ENCODE measurements at places on chromosomes 6 and 20.

GRCh38 chr6:161111261-161111660 is 119.7 kb downstream of the MAP3K4 start:
- DNase-seq: no peak

- DNase-seq: no peak
Observed at GRCh38 chr6:138296786-138297185, 78.5 kb upstream of the PBOV1 start.

GRCh38 chr20:19256906-19257595 is 44.6 kb downstream of the SLC24A3 start:
- DNase-seq: no peak

GRCh38 chr20:49668181-49668877 is 45.3 kb downstream of the B4GALT5 start:
- peak; percentile 71 for DNase-seq

DNA sequence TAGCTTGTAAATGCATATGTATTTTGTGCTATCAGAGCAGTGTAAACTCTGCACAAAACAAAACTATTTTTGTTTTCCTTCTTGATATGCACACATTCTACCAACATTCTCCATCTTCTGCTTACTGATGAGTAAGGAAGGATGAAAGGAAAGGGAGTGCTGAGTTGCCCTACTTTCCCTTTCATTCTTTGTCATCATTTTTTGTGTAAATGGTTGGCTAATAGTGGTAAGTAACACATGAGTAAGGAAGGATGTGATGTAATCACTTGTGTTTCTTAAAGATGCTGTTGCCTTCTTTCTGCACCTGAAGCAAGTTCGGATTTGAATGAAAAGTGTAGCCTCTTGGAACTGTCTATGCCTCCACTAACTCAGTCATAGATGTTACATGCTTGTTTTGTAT is 4.6 kb upstream of the REV3L start:
- peak; percentile 21 for DNase-seq

- DNase-seq: no peak
Observed at GRCh38 chr6:14366872-14367271, 249.3 kb downstream of the CD83 start.

- DNase-seq: no peak
Observed at GRCh38 chr6:20686142-20686541, 151.9 kb downstream of the CDKAL1 start.

Measured in stimulated activated CD4-positive, alpha-beta T cell treated with anti-CD3 and anti-CD28 coated beads, Interleukin-4, amount 100 ng/mL, for 24 hours (primary cell).